HFFc6 (cell line): ENCODE measurements at places on chromosomes 6 and 20.

GRCh38 chr20:19737025-19737424 lies 21.0 kb upstream of the RIN2 start:
- DNase-seq, result peak; percentile 24

DNA sequence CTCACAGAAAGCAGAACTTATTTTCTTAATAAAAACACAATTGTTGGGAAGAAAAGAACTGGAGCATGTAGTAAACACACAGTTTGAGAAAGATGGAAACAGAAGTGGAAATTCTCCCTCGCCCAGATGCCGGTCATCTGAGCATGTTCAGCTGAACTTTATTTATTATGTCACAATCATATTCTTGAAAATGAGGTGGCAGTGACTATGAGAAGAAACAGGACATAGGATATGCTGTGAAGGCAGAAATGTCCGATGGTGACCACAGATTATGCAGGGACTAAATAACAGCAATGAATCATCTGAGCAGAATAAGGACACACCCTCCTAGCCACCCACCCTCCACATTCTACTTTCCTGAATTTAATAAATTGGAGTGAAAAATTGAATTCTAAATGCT lies 425.3 kb upstream of the NOX3 start:
- peak; percentile 51 for DNase-seq

DNA sequence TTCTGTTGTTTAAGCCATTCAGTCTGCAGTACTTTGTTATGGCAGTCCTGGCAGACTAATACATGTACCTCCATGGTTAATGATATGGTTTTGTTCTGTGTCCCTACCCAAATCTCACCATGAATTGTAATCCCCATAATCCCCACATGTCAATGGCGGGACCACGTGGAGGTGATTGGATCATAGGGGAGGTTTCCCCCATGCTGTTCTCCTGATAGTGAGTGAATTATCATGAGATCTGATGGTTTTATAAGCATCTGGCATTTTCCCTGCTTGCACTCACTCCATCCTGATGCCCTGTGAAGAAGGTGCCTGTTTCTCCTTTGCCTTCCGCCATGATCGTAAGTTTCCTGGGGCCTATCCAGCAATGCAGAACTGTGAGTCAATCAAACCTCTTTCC lies 57.5 kb upstream of the NT5E start:
- no peak for DNase-seq

DNA sequence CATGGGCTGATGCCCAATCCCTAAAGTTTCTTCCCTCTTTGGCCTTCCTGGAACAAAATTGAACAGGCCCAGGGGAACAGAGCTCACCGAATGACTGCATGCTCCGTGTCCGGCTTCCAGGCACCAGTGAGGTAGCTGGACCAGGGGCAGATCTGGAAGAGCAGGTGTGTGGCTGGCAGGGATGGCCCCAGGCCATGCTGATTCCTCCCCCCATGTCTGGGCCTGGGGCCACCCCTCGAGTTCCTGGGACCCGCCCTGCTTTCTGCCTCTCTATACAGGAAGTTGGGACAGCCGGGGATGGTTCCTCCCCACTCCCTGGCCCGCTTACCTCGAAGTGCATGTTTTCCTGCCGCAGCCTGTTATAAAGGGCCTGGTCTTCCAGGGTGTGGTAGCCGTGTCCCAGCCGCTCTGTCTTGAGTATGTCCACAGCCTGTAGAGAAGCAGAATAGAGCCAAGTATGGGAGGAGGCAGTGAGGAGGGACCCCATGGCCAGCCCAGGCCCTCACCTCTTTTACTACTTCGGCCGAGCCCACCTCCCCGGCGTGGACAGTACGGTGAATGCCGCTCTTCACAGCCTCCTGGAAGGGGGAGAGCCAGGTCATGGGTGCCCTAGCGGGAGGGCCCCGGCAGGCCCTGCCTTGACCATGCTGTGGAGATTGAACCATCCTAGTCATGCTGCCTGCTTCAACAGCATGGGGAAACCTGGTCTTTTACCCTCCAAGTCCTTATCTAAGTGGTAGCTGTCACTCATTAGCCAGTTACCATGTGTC lies 28.8 kb downstream of the ADA start:
- DNase-seq, result no peak

- DNase-seq, result peak; percentile 39
Observed at GRCh38 chr6:140909156-140909555, 1223.6 kb upstream of the GJE1 start.

DNA sequence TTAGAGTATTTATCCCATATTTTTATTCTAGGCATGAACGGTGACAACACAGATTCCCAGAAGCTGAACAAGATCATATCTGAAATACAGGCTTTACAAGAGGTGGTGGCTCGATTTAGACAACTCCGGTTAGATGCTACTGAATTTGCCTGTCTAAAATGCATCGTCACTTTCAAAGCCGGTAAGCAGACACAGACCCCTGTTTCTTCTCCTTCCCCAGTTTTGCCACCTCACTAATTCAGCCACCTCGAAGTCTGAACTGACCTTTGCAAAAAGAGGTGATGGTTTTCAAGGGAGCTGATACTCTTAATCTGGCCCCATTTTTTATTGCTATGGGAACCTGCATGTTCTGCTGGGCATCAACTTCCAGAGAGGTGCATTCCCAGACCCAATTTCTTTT lies 15.0 kb downstream of the NR2E1 start:
- DNase-seq, result no peak
